ENCODE measurements at places on chromosomes 1 and 21.

GRCh38 chr1:201137579-201138310, 10.8 kb upstream of the ASCL5 start:
- DNase-seq: peak; percentile 95

- peak; percentile 49 for DNase-seq
These were observed 2.9 kb upstream of the CCN1 start for GRCh38 chr1:85577419-85578320.

DNA sequence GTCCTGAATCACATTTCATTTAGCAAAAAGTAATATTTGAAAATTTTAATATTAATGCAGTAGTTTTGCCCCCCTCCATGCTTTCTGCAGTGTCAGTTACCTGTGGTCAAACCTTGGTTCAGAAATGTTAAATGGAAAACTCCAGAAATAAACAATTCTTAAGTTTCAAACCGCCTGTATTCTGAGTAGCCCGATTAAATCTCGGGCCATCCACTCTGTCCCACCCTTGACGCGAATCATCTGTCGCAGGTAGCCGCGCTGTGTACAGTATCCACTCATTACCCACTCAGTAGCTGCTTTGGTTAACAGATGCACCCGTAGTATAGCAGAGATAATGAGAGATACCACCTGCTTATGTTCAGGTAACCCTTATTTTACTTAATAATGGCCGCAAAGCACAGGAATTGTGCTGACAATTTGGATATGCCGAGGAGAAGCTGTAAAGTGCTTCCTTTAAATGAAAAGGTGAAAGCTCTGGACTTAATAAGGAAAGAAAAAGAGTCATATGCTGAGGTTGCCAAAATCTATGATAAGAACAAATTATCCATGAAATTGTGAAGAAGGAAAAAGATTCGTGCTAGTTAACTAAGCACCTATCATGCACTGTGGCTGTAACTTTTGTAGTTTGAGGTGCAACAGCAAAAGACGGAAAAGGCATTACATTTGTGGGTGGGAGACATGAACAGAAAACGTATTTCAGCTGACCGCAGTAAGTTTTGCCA, 889 bp upstream of the SCYL3 start:
- no peak for DNase-seq

GRCh38 chr21:41929248-41929647, 24.6 kb downstream of the C2CD2 start:
- no peak for DNase-seq

DNA sequence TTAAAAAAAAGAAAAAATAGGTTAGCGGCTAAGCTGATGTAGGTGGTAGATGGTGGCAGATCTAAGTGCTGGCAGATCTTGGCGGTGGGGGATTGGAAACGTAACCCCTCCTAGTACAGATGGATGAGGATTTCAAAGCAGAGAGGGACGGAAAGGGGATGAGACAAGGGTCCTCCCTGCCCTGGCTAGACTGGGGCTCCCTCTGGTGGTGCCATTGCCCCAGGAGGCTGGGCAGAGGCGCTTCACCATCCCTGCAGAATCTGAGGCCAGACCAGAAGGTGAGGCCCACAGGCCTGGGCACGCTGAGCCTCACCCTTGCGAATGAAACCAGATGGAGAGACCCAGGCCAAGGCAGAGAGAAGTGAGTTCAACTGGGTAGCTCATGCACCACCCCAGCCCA, 7.0 kb upstream of the PLEKHA6 start:
- DNase-seq: no peak

- no peak for DNase-seq
These were observed 17.2 kb downstream of the MTHFR start for GRCh38 chr1:11788549-11789053.

- peak; percentile 25 for DNase-seq
These were observed at the start of gene F5 for GRCh38 chr1:169586395-169587255. Gene F5, minus strand, starts transcription at chr1:169586481. Its CDS starts 95 bp downstream, at chr1:169586386.

- no peak for DNase-seq
These were observed 331.8 kb downstream of the NEGR1 start for GRCh38 chr1:71950579-71950978.

DNA sequence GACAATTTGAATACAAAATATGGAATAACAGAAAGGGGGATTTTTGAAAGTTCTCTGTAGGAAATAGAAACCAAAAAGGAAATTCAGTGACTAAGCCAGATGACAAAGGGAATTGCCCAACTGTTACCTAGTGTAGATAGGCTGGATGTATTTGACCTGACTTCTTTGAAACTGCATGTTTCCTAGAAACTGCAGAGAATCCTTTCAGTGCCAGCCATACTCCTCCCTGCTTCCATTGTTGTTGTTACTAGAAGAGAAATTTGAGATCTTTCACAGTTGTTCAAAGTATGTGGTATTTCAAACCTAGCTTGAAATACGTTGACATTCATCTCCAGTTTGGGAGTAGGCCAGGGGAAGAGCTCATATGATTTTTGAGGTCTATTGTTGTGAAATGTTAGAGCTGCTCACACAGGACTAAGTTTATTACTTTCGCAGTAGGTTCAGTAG, 1.8 kb upstream of the GBP5 start:
- DNase-seq: peak; percentile 61

- no peak for DNase-seq
These were observed 26.4 kb upstream of the RAB3GAP2 start for GRCh38 chr1:220298470-220299205.

DNA sequence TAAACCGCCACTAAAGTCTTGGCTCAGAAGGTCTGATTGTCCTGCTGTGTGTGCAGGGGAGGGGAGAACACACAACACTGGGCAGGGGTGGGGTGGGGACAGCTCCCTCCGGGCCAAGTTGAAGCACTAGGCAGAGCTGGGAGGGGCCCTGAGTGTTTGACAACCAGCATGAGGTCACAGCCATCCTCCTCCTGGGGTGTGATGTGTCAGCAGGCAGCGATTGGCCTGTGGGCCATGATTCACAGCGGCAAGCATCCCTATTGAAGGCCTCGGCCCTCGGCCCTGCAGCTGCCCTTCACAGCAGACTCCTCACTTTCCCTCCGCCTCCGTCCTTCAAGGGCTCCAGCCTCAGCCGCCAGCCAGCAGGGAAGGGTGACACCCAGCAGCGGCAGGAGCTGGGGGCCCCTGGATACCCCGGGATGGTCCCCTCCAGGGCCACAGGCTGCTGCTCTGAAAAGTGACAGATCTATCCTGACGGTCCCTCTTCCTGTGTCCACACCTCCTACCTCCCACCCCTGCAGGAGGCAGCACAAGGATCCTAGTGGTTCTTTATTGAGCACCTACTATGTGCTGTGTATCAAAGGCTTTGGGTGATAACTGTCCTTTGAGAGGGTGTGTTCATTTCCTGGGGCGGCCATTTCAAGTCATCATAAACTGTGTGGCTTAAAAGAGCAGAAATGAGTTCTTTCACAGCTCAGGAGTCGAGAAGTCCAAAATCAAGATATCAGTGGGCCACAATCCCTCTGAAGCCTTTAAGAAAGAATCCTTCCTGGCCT, 66.0 kb upstream of the SLC25A33 start:
- DNase-seq: peak; percentile 89

DNA sequence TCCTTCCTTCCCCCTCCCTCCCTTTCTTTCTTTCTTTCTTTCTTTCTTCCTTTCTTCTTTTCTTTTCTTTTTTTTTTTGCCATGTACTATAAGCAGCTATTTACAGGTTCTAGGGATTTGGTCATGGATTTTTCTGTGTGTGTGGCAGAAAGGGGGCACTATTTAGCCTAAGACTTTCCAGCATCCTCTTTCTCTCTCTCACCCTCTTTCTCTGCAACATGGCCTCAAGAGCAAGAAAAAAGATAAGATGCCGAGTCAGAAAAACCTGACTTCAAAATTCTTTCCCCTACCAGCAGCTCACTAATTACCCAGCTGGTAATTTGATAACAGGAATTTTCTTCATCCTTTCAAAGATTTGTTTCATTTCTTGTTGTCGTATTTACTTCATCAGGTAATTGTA, 458.3 kb upstream of the ADAMTS5 start:
- no peak for DNase-seq

- DNase-seq: no peak
These were observed 675.1 kb upstream of the ADGRL2 start for GRCh38 chr1:81125672-81126071.

DNA sequence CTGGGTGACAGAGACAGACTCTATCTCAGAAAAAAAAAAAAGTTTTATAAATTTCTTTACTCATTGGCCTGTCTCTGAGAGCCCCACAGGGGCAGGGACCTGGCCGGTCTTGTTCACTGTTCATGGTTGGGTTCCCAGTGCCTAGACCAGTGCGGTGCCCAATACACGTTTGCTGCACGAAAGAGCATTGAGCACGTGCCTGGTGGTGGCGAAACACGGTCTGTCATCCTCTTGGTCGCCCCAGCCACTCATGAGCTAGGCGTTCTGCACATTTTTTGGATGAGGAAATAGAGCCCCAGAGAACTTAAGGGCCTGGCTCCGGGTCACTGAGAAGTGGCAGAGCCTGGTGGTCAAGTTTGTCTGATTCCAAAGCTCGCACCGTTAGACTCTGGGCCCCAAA, 18.7 kb upstream of the EPHA8 start:
- no peak for DNase-seq

DNA sequence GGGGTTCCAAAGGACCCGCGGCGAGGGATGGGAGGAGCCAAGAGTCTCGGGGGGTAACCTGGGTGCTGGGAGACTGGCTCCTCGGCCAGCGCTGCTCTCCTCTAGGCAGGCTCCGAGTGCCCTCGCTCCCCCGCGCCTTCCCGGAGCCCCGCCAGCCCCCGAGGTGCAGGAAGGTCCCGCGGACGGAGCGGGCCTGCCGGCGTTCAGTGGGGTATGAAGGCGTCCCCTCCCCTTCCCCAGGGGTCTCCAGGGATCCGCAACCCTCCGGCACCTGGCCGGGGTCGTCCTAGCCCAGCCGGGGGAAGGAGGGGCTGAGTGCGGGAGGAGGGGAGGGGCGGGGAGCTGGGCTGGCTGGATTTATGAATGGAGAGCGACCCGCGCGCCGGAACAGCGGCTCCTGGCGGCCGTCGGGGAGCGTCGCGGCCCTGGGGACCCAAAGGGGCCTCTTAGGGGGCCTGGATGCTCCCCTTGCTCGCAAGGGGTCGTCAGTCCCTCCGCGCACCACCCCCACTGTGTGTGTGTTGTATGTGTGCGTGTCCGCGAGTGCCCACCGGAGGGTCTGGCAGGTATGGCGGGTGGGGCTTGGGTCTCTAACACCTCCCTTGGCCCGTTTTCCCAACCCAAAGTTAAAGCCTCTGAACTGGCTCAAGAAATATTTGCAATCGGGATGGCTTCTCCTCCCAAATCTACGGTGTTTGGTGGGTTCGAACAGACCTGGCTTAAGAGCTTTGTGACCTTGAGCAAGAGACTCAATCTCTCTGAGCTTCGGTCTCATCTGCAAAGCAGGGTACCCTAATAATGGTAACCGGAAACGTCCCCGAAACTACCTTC, 642 bp downstream of the HCRTR1 start:
- DNase-seq: peak; percentile 12

DNA sequence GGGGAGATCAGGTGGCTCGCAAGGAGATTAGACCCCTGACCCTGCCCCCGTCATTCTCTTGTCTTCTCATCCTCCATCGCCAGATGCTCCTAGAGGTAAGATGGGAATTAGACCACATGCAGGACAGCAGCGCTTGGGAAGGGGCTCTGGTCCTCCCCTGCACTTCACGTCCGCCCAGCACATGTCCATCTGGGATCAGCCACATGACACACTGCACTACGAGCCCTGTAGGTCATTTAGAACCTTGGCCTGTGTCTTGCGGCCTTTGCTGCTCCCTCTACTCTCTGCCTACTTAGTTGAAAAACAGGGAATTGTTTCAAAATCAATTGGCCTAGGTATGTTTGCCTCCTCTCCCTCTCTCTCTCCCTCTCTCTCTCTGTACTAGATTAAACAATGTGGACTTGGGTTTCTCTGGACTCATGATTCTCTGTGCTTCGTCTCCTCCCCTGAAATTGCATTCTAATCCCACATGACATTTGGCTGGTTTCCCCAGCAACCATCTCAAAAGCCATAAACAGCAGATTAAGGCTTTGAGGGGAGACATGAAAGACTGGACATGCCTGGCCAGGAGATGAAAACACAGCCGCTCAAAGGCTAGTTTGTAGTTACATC, 3.8 kb upstream of the NCMAP start:
- peak; percentile 21 for DNase-seq

GRCh38 chr1:31620631-31621497, 3.4 kb downstream of the HCRTR1 start:
- no peak for DNase-seq

DNA sequence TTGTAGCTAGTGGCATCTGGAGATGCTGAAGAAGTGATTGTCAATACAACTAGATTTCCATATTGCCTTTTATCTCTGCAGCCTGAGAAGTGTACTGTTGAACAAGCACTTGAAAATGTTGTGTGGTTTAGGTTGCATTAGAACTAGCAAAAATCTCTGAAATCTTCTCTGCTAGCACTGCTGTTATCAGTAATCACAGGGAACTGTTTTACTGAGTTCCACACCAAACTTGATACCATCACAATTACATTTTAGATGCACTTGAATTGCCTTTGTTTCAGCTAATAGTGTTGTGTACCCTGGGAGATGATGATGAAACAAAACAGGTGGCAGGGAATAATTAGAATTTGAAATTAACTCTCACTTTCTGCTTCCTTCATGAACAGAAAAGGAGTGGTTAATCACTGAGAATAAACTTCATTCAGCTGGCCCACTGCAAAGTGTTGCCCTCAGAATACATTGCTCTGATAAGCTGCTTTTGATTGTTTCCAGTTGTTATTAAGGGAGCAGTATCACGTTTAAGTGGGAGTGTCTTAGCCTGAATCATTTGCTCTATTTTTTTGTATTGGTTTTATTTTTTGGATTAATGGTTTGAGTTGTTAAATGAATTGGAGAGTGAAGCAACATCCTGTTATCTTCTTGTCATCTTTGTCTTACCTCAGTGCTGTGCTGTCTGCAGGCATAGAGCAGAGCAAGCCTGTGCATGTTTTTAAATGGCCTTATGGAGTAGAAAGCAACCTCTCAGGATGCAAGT, 13.0 kb downstream of the FAM20B start:
- no peak for DNase-seq

- no peak for DNase-seq
These were observed 32.7 kb upstream of the HP1BP3 start for GRCh38 chr1:20819818-20820217.

- DNase-seq: no peak
These were observed 72.2 kb downstream of the OSBPL9 start for GRCh38 chr1:51689075-51689440.

- DNase-seq: peak; percentile 19
These were observed 22.4 kb upstream of the ASB17 start for GRCh38 chr1:75954586-75954985.

DNA sequence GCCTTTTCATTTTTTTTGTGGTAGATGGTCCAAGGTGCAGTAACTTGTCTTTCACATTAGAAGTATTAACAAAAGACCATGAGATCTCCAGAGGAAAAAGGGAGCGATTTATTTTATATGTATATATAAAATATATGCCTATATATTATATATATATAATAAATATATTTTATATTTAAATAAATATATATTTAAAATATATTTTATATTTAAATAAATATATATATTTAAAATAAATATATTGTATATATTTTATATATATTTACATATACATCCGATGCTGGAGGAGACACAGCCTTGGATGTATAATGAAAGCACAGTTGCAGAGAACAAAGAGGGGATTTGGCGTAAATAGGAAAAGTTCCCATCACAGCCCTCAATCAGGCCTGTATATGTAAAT, 182.1 kb downstream of the KCNK2 start:
- no peak for DNase-seq

Measured in stromal cell of bone marrow (primary cell).